ENCODE measurements at places on chromosomes 4 and X.

GRCh38 chr4:67933755-67934154 lies 29.5 kb downstream of the TMPRSS11A start:
- no peak for DNase-seq

- peak; percentile 13 for DNase-seq
Observed at GRCh38 chr4:138919094-138919936, 96.3 kb upstream of the NOCT start.

DNA sequence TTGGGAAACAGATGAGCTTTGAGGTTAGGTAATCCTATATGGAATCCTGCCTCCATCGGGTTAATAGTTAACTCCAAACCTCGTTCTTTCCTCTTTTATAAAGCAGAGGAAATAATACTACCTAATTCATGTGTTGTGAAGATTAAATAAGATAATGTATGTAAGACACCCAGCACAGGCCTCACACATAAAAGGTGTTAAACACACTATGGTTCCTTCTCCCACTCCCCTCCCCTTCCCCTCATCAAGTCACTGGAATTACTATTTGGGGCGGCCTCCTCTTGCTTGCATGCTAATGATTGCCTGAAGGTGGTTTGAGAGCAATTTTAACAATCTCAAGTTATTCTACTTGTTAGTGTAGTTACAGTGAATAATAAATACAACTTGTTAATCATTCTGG lies 404.4 kb upstream of the RASGEF1B start:
- no peak for DNase-seq

GRCh38 chr4:1991596-1992434 lies 17.0 kb downstream of the NELFA start:
- DNase-seq: no peak

DNA sequence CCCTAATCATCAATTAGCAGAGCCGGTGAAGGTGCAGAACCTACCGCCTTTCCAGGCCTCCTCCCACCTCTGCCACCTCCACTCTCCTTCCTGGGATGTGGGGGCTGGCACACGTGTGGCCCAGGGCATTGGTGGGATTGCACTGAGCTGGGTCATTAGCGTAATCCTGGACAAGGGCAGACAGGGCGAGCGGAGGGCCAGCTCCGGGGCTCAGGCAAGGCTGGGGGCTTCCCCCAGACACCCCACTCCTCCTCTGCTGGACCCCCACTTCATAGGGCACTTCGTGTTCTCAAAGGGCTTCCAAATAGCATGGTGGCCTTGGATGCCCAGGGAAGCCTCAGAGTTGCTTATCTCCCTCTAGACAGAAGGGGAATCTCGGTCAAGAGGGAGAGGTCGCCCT lies 3.3 kb upstream of the OPN1LW start:
- DNase-seq: no peak

All from NCI-H187 (cell line).